ENCODE measurements at places on chromosomes 1 and 21.

DNA sequence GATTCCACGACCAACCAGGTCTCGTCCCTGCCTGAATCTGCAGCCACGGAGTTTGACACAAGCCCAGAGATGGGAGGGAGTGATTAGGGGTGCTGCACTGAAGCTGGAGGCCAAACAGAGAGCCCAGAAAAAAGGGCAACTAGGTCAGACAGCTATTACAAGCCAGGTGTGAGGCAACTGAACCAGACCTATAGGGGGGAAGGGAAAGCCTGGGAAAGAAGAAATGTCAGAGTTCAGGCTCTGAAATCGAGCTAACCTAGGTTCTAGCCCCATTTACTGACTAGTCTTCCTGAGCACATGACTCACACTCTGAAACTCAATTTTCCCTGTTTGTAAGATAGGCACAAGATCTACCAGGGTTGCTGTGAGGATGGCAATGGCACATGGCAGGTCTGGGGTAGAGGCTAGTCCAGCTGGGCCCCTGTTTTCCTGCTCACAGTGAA is 1.7 kb downstream of the DHCR24 start:
- no peak for DNase-seq

DNA sequence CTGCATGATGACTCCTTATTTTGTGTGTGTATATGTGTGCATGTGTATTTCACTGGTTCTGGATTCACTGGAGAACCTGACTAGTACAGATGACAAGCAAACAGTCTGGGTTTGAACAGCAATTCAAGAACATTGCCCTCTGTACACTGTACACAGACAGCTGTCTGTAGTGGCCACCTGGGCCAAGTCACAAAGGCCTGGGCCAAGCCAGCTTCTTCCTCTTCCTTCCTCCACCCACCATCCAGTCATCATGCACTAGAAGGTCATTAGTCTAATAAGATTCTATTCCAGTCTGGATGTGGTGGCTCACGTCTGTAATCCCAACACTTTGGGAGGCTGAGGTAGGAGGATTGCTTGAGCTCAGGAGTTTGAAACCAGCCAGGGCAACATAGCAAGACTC is 155.9 kb downstream of the ELAVL4 start:
- DNase-seq, result no peak

DNA sequence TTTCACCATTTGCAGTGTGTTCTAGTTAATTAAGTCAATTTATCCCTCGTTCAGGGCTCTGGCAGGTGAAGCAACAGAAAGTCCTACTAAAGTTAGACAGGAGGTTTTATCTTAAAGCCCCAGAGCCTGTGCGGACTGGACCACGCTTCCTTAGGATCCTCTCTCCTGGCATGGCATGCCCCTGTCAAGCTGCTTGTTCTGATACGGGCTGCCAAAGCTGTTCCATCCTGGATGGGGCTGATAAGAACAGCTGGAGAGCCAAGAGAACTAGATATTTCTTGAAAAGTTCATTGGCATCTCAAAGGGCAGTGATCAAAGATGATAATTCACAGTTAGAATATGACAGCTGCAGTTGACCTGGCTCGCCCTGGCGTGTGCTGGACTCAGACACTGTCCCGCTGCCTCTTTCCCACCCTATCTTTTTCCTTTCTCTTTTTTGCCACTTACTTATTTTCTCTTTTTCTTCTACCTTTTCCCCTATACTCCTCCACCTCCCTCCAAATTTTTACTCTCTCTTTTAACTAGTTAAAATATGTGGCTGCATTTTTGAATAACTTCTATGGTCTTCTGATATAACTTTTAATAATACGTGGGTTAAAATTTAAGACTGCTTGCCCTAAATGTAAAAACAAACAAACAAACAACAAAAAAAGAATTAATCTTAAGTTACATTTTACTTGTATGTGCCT is 96.7 kb downstream of the ABCA4 start:
- no peak for DNase-seq

DNA sequence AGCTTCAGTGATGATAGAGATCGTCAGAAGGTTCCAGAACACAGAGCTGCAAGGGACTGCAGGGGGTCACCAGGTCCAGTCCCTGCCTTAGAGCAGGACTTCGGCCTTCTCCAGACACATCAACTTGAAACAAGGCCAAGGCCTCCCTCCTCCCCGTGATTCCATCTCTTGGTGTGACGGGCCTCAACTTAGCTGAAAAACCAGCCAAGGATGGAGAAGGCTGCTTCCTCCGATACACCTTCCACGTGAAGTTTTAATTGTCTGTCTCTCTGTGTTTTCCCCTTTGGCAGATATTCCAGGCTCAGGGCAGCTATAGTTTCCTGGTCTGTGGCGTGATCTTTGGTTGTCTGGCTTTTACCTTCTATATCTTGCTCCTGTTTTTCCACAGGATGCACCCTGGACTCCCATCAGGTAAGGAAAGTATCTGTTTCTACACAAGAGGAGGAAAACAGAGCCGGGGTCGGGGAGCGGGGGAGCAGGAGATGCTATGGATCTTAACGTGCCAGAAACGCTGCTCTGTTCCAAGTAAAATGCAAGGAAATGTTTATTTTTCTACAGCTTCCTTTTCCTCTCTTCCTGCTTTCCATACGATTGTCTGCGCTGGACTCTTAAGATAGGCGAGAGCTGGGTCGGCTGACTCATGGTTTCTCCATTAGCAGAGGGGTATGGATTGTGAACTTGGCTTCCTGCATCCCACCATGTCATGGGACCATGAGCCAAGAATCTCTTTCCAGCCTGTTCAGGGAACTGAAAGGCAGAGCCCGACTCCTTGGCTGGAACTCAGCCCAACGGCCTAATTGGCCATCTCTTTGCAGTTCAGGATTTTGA is 32.8 kb downstream of the ELK4 start:
- no peak for DNase-seq

- no peak for DNase-seq
Observed at GRCh38 chr21:17903029-17903806, 84.1 kb upstream of the C21orf91 start.

GRCh38 chr1:81781749-81782148 is 19.0 kb upstream of the ADGRL2 start:
- DNase-seq, result no peak

DNA sequence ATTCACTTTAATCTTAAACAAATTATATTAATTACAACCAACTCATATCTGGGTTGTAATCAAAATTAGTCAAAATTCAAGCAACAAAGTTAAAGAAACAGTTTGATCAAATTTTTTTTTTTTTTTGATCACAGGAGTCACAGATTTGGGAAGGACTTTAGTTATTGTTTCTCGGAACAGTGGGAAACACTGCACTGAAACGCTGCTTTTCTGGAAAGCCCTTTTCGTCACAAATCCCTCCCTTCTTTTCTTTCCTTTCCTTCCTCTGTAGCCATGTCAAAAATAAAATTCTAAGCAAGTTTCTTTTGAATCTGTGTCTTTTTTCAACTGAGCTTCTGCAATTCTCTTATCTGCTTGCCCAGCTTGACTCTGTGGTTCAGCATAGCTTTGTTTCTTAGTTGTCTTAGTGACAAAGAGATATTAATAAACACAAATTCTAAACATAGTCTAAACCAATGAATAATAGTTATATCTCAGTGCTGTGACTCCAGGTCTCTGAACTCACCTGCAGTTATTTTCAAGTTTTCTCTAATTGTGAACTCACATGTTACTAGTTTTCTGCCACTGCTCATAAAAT is 53.8 kb downstream of the PTGS2 start:
- no peak for DNase-seq

GRCh38 chr1:70355920-70356319 is 1.4 kb upstream of the ANKRD13C start:
- DNase-seq, result no peak

GRCh38 chr1:186502087-186502486 is 41.2 kb upstream of the PDC start:
- DNase-seq, result no peak

GRCh38 chr1:47948126-47948525 is 49.1 kb downstream of the TRABD2B start:
- no peak for DNase-seq

GRCh38 chr1:235902677-235903542 is 36.2 kb upstream of the LYST start:
- no peak for DNase-seq

DNA sequence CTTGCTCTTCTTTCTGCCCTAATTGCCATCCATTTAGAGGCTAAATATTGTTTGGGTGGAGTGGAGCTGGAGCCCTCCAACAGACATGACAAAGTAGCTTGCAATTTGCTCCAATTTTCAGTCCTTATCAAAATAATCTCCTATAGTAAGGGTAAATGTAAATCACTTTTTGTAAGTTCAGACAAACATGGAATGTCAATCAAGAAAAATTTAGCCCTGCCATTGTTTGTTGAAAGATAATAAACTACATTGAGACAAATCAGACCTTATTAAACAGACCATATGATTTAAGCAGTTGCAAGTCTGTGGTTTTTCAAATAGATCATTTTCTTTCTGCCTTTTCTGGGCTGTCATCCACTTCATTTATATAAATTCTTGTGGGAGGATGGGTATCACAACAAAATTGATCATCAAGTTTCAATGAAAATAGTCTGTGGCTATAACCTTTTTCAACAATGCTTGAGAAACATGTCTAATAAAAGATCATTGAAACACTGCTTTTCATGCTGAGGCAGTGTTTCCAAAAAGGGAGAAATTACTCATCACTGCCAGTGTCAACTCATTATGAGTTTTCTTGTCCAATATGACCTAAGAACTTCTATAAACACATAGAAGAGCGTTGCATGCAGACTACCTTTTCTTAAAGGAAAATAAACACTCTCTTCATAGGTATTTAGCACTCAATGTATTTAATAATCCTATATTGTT is 1152.0 kb upstream of the B3GALT2 start:
- no peak for DNase-seq

DNA sequence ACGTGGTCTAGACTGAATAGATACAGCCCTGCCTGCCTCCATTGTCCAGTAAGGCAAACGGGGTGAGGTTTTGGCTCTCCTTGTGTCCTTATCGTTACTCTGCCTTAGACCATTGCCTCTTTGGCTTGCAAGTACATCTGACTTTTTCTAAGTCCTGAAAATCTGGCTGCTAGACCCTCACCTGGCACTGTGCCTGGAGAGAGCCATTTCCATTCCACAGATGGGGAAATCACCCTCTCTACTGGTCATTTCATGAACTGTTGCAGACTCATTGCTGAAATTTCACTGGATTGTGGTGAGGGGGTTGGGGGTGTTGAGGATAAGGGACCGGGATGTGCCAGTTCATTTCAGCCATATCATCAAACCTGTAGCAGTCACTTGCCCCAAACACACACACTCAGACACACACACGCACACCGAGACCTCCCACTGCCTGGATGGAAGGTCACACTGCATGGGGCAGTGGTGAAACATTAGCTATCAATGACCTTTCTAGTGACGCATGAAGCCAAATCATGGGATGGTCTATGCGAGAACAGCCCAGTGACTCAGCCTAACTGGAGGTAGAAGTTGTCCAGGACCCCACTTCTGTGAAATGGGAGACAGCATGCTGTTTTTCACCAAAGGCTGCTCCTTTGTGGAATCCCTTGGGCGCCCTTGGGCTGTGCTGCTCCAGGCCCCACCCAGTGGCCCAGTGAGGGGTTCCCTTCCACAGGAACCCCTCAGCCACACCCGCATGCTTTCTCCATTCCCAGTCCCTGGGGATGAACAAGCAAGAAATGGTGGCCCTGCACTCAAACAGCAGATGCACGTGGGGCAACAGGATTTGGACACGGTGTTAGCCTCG is 34.9 kb upstream of the VASH2 start:
- no peak for DNase-seq

DNA sequence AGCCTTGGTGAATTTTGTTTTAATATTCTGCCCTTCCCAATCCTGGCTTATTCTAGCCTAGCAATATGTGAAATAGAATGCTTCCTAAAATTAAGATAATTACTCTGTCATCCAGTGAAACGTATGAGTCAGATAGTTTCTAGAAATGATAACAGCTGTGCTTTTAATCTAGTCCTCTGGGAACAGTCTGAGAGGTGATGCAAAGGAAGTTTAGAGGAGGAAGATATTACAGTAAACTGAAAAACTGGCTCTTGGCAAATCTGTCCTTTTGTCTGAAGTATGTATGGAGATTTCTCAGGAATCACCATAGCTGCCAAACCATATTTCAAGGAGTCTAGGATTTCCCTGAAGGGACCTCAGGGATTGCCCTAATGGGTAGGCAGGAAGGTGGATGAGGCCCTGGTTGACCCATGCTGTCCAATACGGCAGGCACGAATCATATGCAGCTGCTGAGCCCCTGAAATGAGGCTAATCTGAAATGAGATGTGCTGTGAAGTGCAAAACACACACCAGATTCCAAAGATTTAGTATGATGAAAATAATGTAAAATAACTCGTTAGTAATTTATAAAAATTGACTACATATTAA is 70.8 kb upstream of the LBR start:
- DNase-seq, result no peak

DNA sequence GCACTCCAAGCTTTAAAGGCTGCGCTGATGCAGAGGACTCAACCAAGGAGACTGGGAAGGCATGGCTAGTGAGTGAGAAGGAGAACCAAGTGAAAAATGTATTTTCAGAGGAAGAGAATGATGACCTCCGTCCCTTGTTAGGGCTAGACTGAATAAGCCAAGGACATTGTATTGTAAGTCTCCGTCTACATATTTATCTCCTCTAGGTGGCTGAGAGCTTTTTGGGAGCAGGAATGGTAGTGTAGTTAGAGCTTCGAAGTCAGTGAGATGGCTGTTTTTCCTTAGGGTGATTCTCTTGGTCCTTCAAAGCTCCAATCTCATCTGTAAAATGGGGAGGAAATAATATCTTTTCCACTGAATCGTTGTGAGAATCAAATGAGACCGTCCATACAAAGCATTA is 37.6 kb downstream of the ZBTB40 start:
- DNase-seq, result no peak

GRCh38 chr21:41365377-41366107 is 3.7 kb downstream of the MX2 start:
- DNase-seq, result no peak

- no peak for DNase-seq
Observed at GRCh38 chr1:187396929-187397796, 568.4 kb downstream of the PLA2G4A start.

GRCh38 chr1:17777818-17778217 is 22.7 kb downstream of the ACTL8 start:
- DNase-seq, result no peak

- DNase-seq, result no peak
Observed at GRCh38 chr1:62774971-62775595, 8.8 kb upstream of the ATG4C start.

DNA sequence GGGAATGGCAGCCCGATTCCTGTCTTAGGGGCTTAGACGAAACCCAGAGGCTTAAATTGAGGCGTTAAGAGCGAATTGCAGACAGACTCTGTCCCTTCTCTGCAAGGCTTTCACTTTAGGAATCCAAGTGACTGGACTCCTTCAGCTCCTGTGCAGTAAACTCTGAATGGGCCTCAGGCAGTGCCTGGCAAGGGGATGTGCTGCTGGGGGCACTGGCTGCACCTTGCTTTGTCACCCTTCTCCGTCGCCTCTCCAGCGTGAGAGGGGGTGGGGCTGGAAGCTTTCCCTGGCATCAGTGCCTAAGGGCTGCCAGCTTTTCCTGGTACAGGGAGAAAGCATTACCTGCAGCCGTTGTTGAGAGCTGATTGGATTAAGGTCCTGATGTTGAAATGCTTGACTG is 39.9 kb upstream of the NFASC start:
- DNase-seq, result no peak

GRCh38 chr21:43884012-43884860 is 19.2 kb downstream of the AGPAT3 start:
- DNase-seq, result no peak
